ENCODE measurements at places on chromosomes 7 and 10. TPM values are rescaled to one million over a fixed set of nuclear protein-coding genes. Genes with fewer than 3 reads are reported as not detected.

CFAP46 gene
- not detected for total RNA-seq

ABCC2 gene
- total RNA-seq: 1.3 TPM

SPDYE2B gene
- not detected for total RNA-seq

CCDC186 gene
- total RNA-seq: 18.6 TPM

NACAD gene
- not detected for total RNA-seq

AGK gene
- 42.5 TPM for total RNA-seq

FZD8 gene
- total RNA-seq: 0.15 TPM

MINDY3 gene
- 26.0 TPM for total RNA-seq

CFAP58 gene
- 0.27 TPM for total RNA-seq

TSPAN15 gene
- 3.6 TPM for total RNA-seq

FKBP9 gene
- total RNA-seq: 1.3 TPM

UBE2H gene
- 40.3 TPM for total RNA-seq

PLEKHS1 gene
- total RNA-seq: 0.15 TPM

CRTAC1 gene
- total RNA-seq: not detected

DNA sequence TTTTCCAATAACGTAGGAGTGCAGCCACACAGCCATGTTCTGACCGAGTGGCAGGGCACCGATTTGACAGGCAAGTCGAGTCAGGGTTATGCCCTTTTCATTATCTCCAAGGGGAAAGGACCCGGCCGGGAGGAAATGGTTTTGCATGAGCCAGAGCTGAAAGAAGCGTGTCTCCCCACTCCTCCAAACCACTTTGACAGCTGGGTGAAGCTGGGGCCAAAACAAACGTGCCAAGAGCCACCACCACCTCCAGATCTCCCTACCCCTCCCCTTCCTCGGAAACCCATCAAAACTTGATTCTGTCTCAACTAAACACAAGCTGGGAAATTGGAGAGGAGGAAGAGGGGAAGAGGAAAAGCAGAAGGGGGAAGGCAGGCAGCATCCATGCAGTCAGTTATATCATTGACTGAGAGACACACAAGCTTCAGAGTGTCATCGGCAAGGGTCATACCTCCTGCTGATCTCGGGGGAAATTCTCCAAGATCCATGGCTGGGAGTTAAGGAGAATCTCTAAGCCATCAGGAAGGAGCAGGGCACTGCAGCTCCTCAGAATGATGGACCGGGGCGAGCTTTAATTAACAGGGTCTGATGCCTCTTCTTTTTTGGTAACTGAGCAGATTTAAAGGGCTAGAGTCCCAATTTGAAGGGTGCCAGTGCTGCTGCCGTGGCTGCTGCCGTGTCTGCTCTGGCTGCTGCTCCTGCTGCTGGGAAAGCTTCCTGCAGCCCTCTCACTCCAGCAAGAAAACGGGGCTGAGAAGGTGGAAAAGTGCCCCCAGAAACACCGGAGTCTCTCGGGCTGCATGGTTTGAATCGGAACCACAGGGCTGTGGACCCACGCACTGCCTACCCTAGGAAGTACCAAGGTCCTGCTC, 34.7 kb upstream of the CALN1 start:
- DNase-seq: no peak

- DNase-seq: no peak
Observed at GRCh38 chr7:115471891-115472290, 550.0 kb downstream of the MDFIC start.

DNA sequence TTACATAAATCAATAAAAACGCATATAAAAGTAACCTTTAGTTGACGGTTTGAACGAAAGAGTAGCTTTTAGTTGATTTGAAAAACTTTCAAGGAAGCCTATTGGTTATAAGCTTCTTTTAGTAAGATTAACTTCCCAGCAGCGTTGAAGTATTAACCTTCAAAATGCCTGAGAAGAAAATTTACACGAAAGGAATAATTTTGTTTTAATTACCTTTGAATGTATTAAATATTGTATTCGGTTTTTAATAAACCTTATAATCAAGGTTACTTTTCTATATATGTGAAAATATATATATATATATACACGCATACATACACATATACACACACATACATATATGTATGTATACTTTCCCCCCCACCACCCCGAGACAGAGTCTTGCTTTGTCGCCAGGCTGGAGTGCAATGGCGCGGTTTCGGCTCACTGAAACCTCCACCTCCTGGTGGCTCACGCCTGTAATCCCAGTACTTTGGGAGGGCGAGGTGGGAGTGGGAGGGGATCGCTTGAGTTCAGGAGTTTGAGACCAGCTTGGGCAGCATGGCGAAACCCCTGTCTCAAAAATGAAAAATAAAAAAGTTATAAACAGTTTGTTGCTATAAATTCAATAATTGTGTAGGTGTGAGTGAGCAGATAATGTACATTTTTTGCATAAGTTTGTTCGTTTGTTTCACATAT, 57.6 kb upstream of the EZH2 start:
- peak; percentile 79 for DNase-seq

DNA sequence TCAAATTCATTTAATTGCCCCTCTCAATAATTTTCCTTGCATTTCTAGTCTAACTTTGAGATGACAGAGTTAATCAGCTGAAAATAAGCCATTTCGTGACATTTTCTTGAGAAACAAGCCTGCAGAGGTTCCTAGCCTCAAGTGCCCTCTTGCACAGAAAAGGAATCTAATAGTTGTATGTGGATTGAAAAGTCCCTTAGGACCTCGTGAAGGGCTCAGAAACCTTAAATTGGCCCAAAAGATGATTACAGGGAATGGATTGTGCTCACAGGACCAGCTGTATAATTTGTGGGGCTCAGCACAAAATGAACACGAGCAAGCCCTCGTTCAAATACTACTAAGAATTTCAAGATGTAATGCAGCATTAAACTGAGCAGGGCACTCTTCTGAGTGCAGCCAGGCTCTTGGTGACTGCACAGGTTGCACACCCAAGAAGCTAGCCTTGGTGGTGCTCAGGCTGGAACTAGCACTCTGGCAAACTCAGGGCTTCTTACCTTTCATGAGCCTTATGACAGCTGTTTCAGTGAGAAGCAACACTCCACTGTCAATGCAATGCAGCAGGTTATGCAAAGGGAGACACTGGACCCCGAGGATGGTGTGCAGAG, 102.2 kb downstream of the GSAP start:
- no peak for DNase-seq

- DNase-seq: no peak
Observed at GRCh38 chr10:125016611-125017202, 74.8 kb downstream of the ZRANB1 start.

DNA sequence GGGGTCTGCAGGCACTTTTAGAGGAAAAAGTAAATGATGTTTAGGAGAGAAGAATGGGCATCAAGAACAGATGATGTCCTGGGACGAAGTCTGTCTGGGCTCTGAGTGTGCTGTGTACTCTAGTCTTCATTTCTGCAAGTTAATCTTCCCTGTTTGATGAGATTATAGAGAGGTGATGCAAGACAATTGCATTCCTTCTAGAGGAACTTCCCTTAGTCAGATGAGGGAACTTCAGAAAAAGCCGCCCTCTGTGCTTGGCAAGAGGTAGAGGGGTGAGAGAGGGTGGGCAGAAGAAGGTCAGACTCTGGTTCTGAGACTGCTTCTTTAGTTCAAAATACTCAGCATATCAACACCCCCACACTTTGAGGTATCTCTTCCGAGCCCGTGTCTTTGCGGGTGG, 797.9 kb downstream of the LRMDA start:
- DNase-seq: no peak

- DNase-seq: no peak
Observed at GRCh38 chr7:151732834-151733592, 143.9 kb downstream of the PRKAG2 start.

GRCh38 chr10:77974396-77975074, 48.0 kb upstream of the DLG5 start:
- no peak for DNase-seq

DNA sequence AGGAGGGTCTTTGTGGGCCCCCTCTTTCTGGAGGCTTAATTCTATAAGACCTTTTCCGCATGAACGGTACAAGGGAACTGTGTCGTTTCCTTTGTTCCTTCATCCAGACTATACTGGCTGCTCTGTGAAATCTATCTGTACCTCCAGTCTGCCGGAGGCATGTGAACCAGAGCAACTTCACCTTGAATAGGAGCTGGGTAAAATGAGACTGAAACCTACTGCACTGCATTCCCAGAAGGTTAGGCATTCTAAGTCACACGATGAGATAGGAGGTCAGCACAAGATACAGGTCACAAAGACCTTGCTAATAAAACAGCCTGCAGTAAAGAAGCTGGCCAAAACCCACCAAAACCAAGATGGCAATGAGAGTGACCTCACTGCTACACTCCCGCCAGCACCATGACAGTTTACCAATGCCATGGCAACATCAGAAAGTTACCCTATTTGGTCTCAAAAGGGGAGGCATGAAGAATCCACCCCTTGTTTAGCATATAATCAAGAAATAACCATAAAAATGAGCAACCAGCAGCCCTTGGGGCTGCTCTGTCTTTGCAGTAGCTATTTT, 36.8 kb upstream of the INPP5F start:
- DNase-seq: no peak

GRCh38 chr10:31317171-31317570, 1.8 kb upstream of the ZEB1 start:
- DNase-seq: no peak

- no peak for DNase-seq
Observed at GRCh38 chr7:8200717-8201116, 61.2 kb downstream of the ICA1 start.

- no peak for DNase-seq
Observed at GRCh38 chr7:154795014-154795413, 207.9 kb downstream of the PAXIP1 start.

DNA sequence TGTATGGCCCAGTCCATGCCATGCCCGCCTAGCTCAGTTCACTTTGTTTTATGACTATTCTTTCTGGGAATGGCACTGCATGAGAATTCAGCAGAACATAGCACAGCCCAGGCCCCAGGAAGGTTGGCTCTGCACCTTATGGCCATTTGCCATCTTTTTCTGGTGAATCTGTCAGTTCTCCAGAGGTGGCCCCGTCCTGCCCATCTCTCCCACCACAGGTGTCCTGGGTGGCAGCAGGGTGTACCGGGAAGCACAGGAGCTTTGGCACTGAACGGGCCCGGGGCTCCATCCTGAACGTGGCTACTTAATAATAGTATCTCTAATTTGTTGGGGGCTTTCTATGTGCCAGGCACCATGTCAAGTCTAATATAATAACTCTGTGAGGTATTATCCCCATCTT, 24.7 kb downstream of the GOLGA7B start:
- DNase-seq: no peak

DNA sequence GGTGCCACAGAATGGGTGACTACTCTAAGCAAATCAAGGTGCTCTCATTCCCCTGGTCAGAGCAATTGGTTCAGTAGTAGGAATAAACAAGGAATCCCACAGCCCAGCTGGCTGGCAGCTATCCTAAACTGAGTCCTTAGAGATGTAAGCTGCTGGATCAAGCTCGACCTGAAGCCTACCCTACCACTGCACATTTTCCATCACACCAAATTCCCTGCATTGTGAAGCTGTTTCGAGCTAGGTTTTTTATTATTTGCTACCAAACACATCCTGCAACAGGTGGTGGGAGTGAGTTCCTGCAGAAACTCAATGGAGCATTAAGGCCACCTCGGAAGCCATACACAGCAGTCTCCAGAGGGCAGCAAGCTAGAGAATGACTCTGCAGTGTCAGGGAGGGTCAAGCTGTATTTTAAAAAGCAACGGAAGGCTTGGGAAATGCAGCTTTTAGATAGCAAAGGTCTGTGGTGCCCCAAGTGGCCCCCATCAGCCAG, 33.7 kb upstream of the TNRC18 start:
- no peak for DNase-seq

- no peak for DNase-seq
Observed at GRCh38 chr10:110837418-110838171, 34.1 kb upstream of the PDCD4 start.

- no peak for DNase-seq
Observed at GRCh38 chr7:7002418-7003062, 176.5 kb upstream of the CCZ1B start.

DNA sequence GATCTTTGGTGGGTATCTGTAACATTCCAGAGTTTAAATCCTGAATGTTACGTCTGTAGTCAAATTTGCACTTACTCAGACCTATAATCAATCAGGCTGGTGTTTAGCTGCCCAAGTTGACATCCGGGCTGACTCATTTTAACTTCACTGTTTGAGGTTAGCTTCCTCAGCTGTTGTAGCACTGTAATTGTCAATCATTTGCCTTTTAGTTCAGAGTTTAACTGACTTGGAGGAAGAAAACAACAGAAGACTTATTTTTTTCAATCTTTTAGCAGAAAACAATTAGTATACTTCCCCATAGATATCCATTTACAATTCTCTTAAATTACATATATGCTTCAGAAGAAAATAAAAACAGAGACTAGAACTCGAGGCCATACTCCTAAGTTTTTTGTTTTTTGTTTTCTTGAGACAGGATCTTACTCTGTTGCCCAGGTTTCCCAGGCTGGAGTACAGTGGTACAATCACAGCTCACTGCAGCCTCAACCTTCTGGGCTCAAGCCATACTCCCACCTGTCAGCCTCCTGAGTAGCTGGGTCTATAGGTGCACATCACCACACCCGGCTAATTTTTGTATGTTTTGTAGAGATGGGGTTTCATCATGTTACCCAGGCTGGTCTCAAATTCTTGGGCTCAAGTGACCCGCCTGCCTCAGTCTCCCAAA, 38.5 kb upstream of the LRRC17 start:
- DNase-seq: peak; percentile 47

GRCh38 chr10:131743190-131744151, 157.3 kb upstream of the PPP2R2D start:
- DNase-seq: no peak

- no peak for DNase-seq
Observed at GRCh38 chr7:146926841-146927240, 810.2 kb downstream of the CNTNAP2 start.

DNA sequence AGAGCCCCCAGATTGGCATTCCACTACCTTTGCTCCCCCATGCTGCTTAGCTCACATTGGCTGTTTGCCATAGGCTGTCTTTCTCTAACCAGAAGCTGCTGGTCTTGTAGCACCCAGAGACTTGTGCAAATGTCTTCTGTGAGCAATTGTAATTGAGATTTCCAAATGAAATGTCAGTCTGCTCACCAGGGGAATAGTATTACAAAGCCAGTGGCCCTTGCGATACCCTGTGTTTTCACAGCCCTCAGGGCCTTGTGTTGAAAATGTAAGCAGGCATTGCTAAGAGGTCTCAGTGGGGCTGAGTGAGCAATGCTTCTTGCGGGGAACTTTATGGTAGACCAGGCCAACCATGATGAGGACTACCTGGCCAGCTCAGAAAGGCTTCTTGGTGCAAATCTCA, 746.5 kb downstream of the LRMDA start:
- no peak for DNase-seq
